Osteocyte (in vitro differentiated cells): ENCODE measurements at places on chromosomes 5 and 9.
A peak's percentile ranks its signal among the peaks of the same experiment; 100 is the strongest.

DNA sequence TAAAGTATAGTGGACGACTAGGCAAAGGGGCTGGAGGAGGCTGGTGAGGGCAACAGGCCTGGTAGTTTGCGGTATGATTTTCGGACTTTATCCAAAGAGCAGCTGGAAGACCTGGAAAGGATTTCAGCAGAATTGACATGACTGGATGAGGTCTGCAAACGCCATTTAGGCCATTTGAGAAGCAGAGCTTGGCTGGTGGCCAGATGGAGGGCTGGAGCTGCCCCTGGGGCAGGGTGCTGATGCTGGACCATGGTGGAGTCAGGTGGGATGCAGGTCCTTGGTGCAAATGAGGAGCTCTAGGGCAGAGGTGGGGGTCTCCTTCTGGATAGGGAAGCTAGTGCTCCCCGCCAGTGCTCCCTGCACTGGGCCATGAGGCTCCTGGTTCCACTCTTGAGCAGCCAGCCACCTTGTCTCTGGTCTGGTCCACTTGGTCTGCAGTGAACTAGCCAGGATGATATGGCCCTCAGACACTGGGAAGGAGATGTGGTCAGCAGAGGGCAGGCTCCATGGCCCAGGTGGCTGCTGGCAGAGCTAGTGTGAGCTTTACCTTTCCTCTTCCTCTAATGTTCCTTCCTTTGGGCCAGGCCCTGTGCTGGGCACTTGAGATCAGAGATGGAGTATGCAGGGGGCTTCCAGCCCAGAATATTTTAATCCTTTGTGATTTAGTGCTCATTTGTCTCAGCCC lies 31.4 kb downstream of the COL27A1 start:
- H3K4me3 ChIP-seq: no peak overlapping the region
- peaks cover 45% of the 10 kb centered on the region for H3K36me3 ChIP-seq
- no peaks in the 10 kb centered on the region for H3K27me3 ChIP-seq
- DNase-seq: no peak
- peaks cover 2% of the 10 kb centered on the region for H3K4me1 ChIP-seq

- no peak overlapping the region for H3K27ac ChIP-seq
- H3K4me1 ChIP-seq: peaks cover 9% of the 10 kb centered on the region
- DNase-seq: no peak
- H3K4me3 ChIP-seq: no peak overlapping the region
These were observed 565.0 kb downstream of the CETN3 start for GRCh38 chr5:89844548-89844947.

GRCh38 chr5:82859451-82860140 lies 217.6 kb downstream of the TMEM167A start:
- H3K36me3 ChIP-seq: no peaks in the 10 kb centered on the region
- H3K4me1 ChIP-seq: no peaks in the 10 kb centered on the region
- H3K27me3 ChIP-seq: peaks cover 15% of the 10 kb centered on the region
- no peak for DNase-seq

DNA sequence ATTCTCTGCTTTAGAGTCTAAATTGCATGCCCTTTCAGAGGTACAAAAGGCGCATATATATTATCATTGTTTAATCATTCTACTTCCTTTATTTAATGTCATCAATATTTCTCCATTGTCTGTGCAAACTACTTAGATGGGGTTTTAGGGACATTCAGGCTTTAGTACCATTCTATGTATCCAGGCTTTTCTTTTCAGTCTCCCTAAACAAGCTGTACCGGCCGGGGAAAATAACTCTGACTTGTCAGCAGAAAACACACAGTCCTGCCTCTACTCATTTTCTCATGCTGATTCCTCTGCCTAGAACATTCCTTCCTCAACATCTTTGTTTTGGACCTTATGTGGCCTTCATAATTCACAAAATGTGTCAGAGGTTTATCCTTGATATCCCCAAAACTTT lies 392.1 kb upstream of the DAB2 start:
- peaks cover 22% of the 10 kb centered on the region for H3K4me1 ChIP-seq
- H3K4me3 ChIP-seq: no peak overlapping the region
- no peak for DNase-seq

DNA sequence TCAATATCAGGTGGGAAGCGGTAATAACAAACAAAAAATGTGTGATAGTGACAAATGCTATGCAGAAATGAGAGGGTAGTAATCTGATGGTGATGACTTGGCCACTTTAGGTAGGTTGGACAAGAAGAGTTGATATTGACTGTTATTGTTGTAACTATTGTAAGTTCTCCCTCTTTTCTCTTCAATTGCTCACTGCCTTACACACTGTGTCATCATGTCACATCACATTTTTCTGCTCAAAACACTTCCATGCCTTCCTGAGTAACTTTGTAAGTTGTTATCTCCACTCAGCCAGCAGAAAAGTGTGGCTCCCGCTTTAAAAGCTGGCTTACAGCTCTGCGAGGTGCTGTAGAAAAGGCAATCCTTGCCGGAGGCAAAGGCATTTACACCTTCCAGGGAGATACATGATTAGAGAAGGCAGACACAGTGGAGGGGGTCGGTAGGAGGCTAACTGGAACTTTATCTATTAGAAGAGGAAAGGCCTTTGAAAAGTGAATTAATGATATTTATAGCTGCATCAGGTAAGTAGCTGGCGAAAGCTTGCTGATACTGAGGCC lies 85.2 kb upstream of the CLINT1 start:
- no peak for DNase-seq
- no peaks in the 10 kb centered on the region for H3K36me3 ChIP-seq
- H3K27ac ChIP-seq: no peak overlapping the region
- no peak overlapping the region for H3K4me3 ChIP-seq
- no peaks in the 10 kb centered on the region for H3K27me3 ChIP-seq

DNA sequence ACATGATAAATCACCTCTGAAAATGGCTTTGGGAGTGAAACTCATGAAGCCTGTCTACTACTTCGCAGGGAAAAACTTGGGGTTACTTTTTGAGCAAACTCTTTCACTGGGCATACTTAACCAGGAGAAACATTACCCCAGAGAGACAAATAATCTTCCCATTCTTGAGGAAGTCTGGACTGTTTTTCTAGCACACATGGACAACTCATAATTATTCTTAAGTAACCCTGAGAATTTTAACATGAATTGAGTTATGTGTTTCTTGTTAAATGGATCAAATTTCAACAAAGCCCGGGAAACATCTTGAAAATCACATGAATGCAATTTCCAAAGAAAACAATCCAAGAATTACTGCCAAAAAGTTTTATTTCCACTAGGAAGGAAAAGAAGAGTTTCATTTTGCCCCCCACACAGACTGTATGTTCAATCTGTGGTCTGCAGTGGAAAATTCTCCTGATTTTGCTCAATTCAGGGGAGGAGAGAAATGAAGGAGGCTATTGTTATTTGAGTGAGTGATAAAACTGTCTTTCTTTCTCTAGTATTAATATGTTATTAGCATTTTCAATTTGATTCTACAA lies 564.8 kb upstream of the CLINT1 start:
- no peaks in the 10 kb centered on the region for H3K27me3 ChIP-seq
- H3K4me3 ChIP-seq: peak overlapping the region; percentile 3
- no peak for DNase-seq
- H3K4me1 ChIP-seq: peaks cover 28% of the 10 kb centered on the region
- peaks cover 5% of the 10 kb centered on the region for H3K36me3 ChIP-seq

DNA sequence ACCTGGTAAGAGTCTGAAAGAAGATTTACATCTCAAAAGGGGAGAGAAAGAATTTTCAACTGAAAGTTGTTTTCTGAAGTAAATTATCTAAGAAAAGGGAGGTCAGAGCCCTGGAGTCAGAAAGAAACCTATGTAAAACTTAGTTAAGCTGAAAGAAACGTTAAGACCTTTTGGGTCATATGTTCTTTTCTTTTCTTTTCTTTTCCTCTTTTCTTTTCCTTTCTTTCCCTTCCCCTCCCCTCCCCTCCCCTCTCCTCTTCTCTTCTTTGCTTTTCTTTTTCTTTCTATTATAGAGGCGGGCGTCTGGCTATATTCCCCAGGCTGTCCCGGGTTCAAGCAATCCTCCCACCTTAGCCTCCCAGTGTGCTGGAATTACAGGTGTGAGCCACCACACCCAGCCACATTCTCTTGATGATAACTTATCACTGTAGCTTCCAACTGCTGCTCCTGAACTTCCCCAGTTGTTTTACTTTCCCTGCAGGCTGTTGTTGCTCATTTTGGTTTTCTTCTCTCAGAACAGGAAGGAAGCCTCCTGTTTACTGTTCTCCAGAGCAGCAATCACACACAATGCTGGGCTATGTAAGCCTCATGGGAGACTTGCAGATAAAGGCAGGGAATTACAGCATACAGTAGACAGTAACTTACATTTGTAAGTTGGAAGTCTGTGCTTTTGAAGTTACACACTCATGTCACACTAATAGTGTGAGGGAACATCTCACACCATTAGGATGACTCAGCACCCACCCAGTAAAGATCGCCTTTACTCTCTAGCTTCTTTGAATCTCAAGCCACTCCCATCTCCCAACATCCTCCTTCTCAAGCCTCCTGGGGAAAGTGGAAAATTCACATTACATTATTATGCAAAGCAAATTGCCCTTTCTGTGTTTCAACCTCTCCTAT lies 2216.6 kb upstream of the WWC1 start:
- H3K27ac ChIP-seq: no peak overlapping the region
- H3K27me3 ChIP-seq: no peaks in the 10 kb centered on the region
- no peak overlapping the region for H3K4me3 ChIP-seq
- H3K4me1 ChIP-seq: no peaks in the 10 kb centered on the region

- no peaks in the 10 kb centered on the region for H3K4me1 ChIP-seq
- no peak for DNase-seq
- peaks cover 2% of the 10 kb centered on the region for H3K36me3 ChIP-seq
- no peak overlapping the region for H3K4me3 ChIP-seq
- H3K27ac ChIP-seq: no peak overlapping the region
- peaks cover 4% of the 10 kb centered on the region for H3K27me3 ChIP-seq
These were observed 31.6 kb upstream of the FST start for GRCh38 chr5:53448851-53449250.

GRCh38 chr9:69213647-69214046 lies 39.6 kb downstream of the TJP2 start:
- H3K27ac ChIP-seq: no peak overlapping the region
- H3K27me3 ChIP-seq: no peaks in the 10 kb centered on the region
- peaks cover under 1% of the 10 kb centered on the region for H3K4me1 ChIP-seq

DNA sequence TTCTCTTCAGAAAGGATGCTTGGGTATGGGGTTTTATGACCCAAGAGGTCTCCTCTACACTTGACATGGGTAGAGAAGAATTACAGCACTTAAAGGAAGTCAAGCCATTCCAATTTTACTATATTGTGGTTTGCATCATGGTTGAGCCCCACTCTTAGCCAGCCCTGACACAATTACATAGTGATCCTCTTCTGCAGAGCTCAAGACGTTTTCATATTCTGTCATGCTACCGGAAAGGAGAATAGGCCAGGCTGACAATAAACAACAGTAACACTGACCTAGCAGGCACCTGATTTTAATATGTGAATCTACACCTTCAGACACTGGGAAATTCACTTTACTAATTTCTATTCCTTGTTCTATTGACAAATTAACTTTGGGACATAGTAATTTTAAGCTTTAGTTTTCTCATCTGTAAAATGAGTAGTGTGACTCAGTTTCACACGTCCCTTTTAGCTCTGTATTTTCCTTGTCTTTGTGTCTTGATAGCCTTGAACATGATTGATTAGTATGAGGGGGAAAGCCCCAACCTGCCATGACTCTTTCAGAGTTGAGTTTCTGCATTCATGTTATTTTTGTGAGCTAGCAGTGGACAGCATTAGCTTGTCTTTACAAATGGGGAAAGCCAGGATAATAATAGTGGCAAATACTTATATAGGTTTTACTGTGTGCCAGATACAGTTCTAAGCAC lies 83.8 kb downstream of the SV2C start:
- no peaks in the 10 kb centered on the region for H3K36me3 ChIP-seq
- DNase-seq: no peak
- no peaks in the 10 kb centered on the region for H3K4me1 ChIP-seq
- H3K27ac ChIP-seq: no peak overlapping the region
- H3K27me3 ChIP-seq: no peaks in the 10 kb centered on the region

- no peak overlapping the region for H3K27ac ChIP-seq
- peaks cover 24% of the 10 kb centered on the region for H3K4me1 ChIP-seq
- peaks cover 2% of the 10 kb centered on the region for H3K27me3 ChIP-seq
- no peaks in the 10 kb centered on the region for H3K36me3 ChIP-seq
- no peak for DNase-seq
- H3K4me3 ChIP-seq: no peak overlapping the region
These were observed 121.6 kb upstream of the ERCC6L2 start for GRCh38 chr9:95753762-95754465.

GRCh38 chr9:131361202-131361833 lies 32.6 kb upstream of the PRRC2B start:
- no peak overlapping the region for H3K27ac ChIP-seq
- no peaks in the 10 kb centered on the region for H3K27me3 ChIP-seq
- peaks cover 5% of the 10 kb centered on the region for H3K4me1 ChIP-seq
- no peak overlapping the region for H3K4me3 ChIP-seq

DNA sequence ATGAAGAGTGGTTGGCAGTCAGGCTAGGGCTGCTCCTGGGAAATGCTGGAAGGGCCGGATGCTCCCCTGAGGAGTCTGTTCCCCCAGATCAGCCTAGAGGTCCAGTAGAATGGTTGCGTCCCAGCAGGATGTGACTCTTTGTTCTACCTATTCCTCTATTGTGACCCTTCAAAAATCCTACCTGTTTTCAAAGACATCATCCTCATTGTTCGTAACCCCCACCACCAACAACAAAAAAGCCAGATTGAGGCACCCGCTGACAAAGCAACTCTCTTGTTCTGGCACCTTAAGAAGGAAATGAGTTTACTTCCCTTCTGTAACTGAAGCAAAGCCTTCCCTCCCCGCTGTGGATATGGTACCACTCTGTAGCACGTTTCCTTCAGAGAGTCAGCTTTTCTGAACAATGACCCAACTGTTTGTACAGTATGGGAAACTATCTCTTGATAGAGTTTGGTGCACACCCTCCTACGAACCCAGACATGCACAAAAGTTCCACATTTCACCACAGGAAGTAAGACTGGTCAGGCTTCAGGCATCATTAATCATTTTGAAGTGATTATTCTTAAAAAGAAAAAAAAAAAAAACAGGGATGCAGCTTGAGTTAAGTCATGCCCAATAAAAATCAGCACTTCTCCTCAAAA lies 207.2 kb downstream of the ENC1 start:
- H3K36me3 ChIP-seq: no peaks in the 10 kb centered on the region
- H3K27me3 ChIP-seq: no peaks in the 10 kb centered on the region
- DNase-seq: no peak
- H3K4me1 ChIP-seq: peaks cover 10% of the 10 kb centered on the region
- no peak overlapping the region for H3K27ac ChIP-seq

GRCh38 chr5:26518065-26518464 lies 520.3 kb downstream of the CDH9 start:
- no peak for DNase-seq
- no peaks in the 10 kb centered on the region for H3K36me3 ChIP-seq
- no peaks in the 10 kb centered on the region for H3K27me3 ChIP-seq
- H3K27ac ChIP-seq: no peak overlapping the region
- no peak overlapping the region for H3K4me3 ChIP-seq

GRCh38 chr5:177447611-177448243 lies 1.1 kb downstream of the PRR7 start:
- peak overlapping the region; percentile 76 for H3K27ac ChIP-seq
- peaks cover 20% of the 10 kb centered on the region for H3K4me1 ChIP-seq
- peak overlapping the region; percentile 64 for H3K4me3 ChIP-seq
- no peaks in the 10 kb centered on the region for H3K36me3 ChIP-seq
- DNase-seq: no peak
- H3K27me3 ChIP-seq: no peaks in the 10 kb centered on the region
